ENCODE measurements at places on chromosomes 1 and 21.

DNA sequence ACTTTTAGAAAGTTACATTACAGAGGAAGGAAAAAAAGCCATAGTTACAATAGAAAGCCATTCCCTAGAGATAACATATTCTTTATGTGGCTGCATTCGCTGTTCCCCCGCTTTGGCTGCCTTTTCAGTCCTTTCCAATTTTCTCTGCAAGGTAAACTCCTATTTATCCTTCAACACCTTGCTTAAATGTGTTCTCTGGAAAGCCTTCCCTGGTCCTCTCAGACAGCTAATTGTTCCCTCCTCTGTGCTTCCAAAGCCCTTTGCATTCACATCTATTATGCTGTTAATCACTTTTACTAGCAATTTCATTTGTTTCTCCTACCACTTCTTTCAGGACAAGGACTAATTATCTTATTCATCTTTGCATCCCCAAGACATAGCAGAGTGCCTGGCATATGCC, 1.6 kb downstream of the PHC2 start:
- DNase-seq = no peak

GRCh38 chr1:12106153-12106552, 43.0 kb downstream of the TNFRSF8 start:
- DNase-seq = no peak

GRCh38 chr1:3432306-3432705, 22.2 kb upstream of the ARHGEF16 start:
- DNase-seq = no peak

- no peak for DNase-seq
Observed at GRCh38 chr1:48251323-48251722, 28.8 kb downstream of the SLC5A9 start.

GRCh38 chr1:201921952-201922558, 24.3 kb downstream of the LMOD1 start:
- no peak for DNase-seq

- no peak for DNase-seq
Observed at GRCh38 chr21:41451753-41452676, 26.0 kb downstream of the MX1 start.

GRCh38 chr1:27616441-27616840, 12.5 kb upstream of the AHDC1 start:
- no peak for DNase-seq

- DNase-seq = no peak
Observed at GRCh38 chr21:28016571-28016970, 976.1 kb downstream of the LTN1 start.

- no peak for DNase-seq
Observed at GRCh38 chr1:221509575-221510355, 232.1 kb downstream of the DUSP10 start.

DNA sequence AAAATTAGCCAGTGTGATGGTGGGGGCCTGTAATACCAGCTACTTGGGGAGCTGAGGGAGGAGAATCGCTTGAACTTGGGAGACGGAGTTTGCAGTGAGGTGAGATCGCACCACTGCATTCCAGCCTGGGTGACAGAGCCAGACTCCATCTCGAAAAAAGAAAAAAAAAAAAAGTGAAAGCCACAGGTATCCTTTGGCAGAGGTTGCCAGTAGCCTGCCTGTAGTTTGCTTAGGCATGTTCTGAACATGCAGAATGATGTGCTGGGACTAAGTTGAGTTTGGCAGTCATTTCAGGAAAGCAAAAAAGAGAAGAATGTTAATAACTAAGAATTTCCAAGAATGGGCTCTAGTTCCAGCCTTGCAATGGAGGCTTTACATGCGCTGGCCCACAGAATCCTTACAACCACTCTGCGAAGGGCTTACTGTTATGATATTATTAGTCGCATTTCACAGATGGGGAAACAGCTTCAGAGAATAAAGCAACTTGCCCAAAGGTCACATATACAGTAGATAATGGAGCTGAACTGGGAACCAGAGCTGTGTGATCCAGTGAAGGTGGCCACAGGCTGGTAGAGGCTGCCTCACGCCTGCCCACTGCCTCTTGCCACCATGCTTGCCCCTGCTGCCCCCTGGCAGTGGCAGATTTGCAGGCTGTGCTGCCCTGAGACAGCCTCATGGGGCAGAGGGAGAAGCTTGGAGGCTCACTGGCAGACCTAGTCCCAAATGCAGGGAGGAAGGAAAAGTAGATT, 66.5 kb upstream of the LYST start:
- DNase-seq = no peak

DNA sequence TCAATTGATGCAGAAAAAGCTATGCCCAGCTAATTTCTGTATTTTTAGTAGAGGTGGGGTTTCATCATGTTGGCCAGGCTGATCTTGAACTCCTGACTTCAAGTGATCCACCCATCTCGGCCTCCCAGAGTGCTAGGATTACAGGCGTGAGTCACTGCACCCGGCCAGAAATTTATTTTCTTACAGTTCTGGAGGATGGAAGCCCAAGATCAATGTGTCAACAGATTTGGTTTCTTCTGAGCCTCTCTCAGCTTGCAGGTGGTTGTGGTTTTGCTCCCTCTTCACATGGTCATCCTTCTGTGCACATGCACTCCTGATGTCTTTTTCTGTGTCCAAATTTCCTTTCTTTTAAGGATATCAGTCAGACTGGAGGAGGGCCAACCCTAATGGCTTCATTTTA, 35.6 kb downstream of the SHCBP1L start:
- DNase-seq = no peak

DNA sequence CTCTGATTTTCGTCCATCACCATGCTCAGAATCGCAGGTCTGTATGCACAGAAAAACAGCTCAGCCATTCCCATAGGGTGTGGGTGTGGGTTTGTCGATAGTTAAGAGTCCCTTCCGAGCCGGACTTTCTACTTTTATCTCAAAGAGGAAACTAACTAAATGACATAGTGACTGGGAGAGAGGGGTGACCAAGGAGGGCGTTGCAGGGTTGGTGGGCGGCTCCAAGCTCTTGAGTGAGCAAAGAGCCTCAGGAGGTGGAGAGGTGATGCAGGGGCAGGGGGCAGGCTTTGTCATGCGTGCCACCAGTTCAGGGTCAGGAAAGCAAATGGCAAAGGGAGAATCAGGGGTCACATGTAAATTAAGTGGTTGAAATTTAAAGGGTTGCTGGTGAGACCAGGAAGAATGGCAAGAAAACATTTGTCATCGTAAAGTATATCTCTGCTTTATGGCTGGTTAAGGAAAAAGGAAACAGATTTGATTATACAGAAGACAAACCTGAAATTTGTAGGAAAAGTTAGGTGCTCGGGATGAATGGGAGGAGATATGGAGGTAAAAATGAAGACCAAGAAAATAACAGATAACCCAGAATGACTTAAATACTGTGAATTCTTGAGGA, 249.0 kb downstream of the SETD4 start:
- DNase-seq = no peak

- DNase-seq = no peak
Observed at GRCh38 chr1:234258071-234258470, 115.2 kb upstream of the COA6 start.

DNA sequence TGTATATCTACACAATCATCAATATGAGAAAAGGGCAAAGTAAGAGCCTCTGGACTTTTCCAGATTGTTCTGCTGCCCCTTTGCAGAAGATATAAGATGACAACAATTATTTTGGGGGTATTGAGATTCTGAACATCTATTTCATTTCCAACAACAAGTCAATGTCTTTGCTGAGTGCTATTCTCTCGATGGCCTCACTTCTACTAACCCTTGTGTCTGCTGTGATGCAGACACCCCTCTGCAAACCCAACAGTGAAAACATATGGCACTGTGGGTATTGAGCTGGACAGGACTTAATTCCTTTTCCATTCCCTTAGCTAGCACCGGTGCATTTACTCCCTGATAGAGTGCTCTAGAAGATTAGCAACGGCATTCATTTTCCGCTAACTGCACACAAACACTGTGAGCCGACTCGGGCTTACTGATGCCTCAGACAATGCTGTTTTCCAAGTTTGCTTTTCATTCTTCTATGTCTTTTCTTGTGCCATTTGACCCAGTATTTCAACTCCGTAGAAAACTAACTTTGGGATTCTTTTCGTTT, 33.4 kb upstream of the SMYD2 start:
- no peak for DNase-seq

- no peak for DNase-seq
Observed at GRCh38 chr1:201729973-201730608, 98.9 kb upstream of the IPO9 start.

- peak; percentile 80 for DNase-seq
Observed at GRCh38 chr1:182786223-182786994, 3.2 kb upstream of the NPL start.

- no peak for DNase-seq
Observed at GRCh38 chr1:23423415-23424292, 894 bp downstream of the TCEA3 start.

All from NT2/D1 (cell line).